ENCODE measurements at places on chromosomes 2 and 18.

DNA sequence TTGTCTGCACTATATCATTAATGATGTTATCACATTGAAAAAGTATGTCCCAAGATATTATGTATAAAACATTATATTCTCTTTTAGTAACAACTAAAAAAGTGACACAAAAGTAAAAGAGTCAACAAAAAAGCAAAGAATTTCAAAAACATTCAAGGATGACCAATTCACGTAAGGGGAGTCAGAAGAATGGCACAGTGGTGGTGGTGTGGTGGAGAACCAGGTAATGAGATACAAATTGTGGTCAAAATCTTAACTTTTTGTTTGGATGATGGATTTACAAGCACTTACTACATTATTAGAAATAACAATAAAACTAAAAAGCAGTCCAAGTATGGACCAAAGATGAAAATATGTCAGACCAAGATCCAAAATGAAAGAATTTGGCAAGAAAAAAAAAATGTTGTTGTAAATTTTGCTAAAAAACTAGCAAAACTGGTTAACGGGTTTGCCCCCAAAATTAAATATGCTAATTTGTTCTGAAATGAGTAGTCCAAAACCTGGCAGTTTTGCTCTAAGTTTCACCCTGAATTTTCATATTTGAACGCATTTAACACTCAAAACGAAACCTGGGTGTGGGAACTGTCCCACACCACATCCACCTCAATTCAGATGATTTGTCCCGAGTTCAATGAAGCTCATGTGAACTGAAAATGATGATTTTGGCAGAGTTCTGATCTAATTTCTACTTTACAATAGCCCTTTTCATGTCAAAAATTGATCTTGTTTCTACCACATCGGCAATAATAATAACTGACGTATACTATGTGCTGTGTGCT, 135.8 kb downstream of the IKZF2 start:
- no peak for DNase-seq

DNA sequence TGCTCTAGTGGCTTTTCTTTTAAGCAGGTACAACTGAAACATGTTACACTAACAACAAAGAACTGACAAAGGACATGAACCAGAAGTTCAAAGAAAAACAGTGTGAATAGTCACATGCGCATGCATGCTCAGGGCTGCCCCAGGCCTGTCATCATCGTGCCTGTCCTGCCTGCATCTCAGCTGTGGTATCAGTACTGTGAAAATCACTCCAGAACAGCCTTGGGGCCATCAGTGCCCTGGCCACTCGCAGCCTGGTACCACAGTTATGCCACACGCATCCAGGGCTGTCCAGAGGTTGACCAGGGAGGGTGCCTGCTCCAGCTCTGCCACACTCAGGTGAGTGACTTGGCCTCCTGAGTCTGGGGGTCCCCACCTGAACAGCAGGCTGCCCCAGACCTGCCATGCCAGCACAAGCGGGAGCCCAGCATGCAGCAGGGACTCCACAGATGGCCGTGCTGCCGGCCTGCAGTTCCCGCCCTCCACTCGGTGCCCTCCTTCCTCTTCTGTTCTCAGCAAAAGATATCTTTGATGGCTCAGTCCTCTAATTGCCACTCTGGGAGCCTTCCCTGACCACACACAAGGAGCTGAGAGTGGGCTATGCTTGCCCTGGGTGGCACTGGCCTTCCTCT, 12.3 kb downstream of the LIMS2 start:
- DNase-seq: no peak

GRCh38 chr2:57343391-57344006, 703.1 kb upstream of the VRK2 start:
- no peak for DNase-seq

- no peak for DNase-seq
These were observed 488.3 kb downstream of the DLGAP1 start for GRCh38 chr18:3966642-3967358.

DNA sequence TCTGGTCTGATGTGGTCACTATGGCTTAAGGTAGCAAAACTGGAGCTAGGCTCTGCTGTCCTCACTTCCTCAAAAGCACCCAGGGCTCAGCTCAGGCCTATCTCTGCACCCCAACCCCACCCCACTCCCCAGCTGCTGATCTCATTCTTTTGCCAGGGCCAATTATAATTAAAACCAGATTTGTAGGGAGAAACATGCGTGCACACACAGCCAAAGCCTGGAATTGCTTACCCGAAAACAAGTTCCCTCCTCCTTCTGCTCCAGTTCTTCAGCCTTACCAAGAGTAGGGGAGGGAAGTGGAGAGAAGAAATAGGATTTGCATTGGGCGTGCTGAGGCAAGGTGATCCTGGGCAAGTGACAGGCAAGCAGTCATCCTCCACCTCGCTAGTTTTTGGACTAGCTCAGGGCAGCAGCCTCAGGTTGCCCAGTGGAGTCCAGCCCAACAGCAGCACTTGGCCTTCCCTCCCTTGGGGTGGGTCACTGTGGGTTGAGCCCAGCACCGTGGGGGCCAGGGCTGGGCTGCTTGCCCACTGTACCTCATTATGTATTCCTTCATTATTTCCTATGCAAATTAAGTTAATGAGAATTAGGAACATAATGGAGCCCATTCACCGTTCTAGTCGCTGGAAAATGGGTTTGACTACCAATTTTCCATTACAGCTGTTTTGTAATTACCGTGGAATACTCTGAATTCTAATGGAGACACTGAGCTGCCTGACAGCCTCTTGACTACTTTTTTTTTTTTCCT, 199.1 kb upstream of the CELF4 start:
- no peak for DNase-seq

GRCh38 chr2:138724327-138724726, 55.9 kb downstream of the NXPH2 start:
- DNase-seq: no peak

DNA sequence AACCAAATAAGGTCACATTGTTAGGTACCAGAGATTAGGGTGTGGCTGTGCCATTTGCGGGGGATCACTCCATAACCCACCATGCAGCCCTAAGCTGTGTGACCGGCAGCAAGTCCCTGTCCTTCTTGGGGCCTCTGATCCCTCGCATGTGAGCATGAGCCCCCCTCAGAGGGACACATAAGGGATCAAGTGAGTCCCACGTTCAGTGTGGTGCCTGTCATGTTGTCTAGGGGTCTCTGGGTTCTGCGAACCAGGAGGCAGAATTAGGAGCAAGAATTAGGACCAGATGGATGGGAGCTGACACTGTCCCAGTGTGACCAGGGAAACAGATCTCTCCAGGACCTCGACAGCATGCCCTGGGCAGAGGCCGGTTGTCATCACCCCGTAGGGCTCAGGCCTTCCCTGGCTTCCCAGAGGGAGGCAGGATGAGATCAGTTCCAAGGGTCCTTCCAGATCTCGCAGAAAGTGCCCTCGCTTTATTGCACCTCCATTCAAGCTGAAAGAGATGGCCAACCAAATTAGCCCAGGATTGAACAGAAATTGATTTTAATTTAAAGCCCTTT, 113.2 kb upstream of the OTOS start:
- DNase-seq: no peak

- no peak for DNase-seq
These were observed 108.3 kb downstream of the CDH7 start for GRCh38 chr18:65859075-65859474.

GRCh38 chr18:56289381-56289780, 349.0 kb downstream of the TXNL1 start:
- DNase-seq: no peak

DNA sequence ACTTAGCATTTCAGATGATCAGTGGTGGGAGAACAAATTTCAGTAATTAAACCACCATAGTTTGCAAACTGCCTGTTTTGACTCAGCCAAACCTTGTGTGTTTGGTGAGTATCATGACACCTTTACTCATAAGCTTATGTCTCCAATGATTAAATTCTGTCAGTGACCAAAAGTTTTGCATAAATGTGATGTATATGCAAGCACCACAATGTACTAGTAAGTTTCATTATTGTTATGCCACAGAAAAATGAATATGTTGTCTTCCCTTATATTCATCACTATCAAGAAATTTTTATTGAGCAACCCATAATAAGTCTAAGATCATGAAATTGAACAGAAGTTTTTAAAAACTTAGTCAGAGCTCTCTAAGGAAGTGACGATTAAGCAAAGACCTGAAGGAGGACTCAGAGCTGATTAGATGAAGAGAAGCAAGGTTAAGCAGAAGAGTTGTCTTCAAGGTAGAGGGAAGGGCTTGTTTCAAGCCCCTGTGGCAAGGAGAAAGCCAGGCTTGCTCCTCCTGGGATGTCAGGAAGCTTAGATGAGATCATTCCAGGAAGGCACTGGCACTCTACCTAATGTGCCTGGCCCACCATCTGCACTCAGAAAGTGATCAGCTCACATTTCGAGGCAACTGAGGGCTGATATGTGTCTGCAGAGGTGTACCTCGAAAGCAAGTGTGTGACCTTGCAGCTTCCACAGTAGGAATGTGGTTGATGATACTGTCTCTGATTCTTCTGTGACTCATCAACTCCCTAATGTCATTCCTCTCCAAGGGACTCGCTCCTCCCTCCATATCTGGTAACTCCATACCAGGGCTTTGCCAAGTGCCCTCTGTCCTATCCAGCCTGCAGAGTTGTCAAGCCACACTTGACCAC, 54.7 kb downstream of the KCTD18 start:
- no peak for DNase-seq

DNA sequence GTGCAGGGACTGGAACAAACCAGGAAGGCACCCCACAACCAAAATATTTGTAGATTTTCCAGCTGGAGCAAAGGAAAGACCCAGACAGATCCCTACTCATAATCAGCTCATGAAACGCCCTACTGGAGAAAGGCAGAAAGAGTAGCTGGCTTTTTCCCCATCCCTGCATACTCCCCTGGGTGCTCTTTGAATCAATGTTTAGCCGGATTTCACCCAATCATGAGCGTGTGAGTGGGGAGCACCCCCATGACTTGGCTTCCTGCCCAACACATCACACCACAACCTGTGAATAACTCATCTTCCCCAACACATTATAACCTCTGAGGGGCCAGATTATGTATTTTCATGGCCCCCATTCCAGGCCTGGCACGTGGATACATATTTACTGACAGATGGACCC, 35.1 kb upstream of the SLC14A1 start:
- peak; percentile 52 for DNase-seq

DNA sequence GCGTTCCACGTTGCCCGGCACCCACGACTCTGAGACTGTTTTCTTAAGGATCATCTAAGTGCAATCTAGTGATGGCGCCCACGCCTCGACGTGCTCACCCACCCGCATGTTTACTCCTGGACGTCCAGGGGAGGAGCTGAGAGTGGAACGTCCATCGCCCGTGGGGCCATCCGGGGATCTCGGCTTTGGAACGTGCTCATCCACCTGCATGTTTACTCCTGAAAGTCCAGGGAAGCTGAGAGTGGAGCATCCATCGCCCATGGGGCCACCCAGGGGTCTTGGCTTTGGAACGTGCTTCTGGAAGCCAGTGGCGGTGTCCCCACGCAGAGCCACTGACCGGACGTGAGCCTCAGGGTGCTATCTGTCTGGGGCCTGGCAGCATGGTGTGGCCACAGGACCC, 45.6 kb upstream of the SALL3 start:
- DNase-seq: no peak

Data from stimulated activated CD8-positive, alpha-beta memory T cell treated with anti-CD3 and anti-CD28 coated beads, Interleukin-2, amount 100 ng/mL, for 1 hour (primary cell).